Osteocyte (in vitro differentiated cells): ENCODE measurements at places on chromosomes 6 and 20. TPM values are rescaled to one million over a fixed set of nuclear protein-coding genes. Genes with fewer than 3 reads are reported as not detected.

LGSN gene
- 0.29 TPM in 1 of 2 replicates, not detected in the other for total RNA-seq

DNA sequence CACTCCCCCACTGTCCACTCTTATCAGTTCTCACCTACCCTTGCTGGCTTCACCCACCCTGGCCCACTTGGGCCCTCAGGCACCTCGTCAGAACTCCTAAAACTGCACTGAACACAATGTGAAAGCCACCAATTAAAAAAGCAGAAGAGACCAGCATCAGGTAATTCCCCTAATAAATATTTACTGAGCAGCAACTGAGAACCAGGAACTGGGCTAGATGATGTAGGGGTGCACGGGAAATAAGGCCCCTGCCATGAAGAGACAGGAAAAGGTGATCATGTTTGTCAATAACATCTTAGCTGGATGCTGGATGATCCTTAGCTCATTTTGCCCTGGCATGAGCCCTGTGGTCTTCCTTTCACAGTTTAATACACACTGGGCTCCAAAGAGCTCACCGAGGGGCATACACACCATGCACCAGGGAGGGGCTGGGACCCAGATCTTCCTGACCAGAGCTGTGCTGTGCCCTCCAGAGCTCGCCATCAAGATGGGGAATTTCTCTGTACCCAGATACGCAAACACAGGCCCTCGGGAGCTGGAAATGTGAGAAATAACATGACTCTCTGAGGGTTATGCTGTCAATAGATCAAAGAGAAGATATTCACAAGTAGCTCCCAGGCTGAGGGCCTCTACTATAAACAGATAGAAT lies 113.6 kb upstream of the SLC22A16 start:
- H3K36me3 ChIP-seq = no peaks in the 10 kb centered on the region
- DNase-seq = no peak
- H3K4me3 ChIP-seq = no peak overlapping the region
- H3K4me1 ChIP-seq = no peaks in the 10 kb centered on the region
- no peak overlapping the region for H3K27ac ChIP-seq

DNA sequence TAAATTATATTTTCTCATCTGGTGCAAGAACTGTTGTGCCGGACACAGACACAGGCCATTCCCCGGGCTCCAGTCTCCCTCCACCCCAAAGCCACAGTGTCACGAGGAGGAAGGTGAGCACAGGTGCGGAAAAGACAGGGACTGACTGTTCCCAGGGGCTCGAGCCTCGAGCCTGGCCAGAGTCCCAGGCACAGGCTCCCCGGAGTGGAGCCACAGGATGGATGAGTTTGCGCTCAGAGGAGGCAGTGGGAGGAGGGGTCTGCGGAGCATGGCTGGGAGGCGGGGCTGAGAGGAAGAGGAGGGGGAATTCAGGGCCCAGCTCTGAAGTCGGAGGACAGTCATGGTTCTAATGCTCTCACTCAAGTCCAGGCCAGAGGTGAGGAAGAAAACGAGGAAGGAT lies 284.8 kb downstream of the SMOC2 start:
- no peak overlapping the region for H3K27ac ChIP-seq
- peaks cover 7% of the 10 kb centered on the region for H3K4me1 ChIP-seq
- DNase-seq = no peak
- H3K4me3 ChIP-seq = no peak overlapping the region
- no peaks in the 10 kb centered on the region for H3K36me3 ChIP-seq
- H3K27me3 ChIP-seq = peaks cover 5% of the 10 kb centered on the region

DNA sequence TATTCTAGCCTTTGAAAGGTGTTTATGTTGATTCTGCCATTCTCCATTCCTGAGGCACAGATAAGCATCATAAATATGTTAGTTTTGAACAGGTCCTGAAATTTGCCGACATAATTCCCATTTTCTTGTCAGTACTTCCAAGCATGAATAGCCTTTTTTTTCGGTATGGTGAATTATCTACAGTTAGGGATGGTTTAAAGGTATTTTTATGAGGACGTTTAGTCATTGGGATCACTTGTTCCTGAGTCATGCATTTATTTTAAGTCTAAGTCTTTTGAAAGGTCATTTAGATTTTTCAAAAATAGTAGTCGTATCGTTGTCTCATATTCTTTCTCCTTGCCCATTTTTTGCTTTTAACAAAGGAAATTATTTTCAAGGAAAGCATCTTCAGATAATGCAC lies 98.7 kb downstream of the PHACTR3 start:
- H3K4me3 ChIP-seq = no peak overlapping the region
- H3K4me1 ChIP-seq = no peaks in the 10 kb centered on the region
- H3K27me3 ChIP-seq = no peaks in the 10 kb centered on the region
- no peak for DNase-seq
- no peak overlapping the region for H3K27ac ChIP-seq

DNA sequence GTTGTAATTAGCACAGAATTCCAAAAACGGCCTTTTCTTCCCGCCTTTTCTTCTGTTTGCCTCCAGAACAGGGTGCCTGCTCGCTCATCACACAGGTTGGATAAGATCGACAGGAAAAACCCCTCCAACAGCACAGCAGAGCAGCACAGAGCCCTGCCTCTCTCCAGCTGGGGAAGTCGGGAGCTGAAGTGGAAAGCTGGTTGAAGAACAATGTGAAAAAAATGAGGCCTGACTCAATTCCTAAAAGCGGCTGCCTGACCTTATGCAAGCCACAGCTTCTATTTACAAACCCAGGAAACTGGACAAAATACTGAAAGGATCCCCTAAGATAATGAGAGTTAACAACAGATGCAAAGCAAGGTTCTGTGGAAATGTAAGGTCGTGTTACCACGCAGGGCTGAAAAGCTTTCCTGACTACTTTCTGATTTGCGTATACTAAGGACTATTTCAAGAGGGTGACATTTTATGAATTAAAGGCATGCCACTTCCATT lies 116.9 kb downstream of the TTLL2 start:
- peaks cover 41% of the 10 kb centered on the region for H3K27me3 ChIP-seq
- no peak overlapping the region for H3K27ac ChIP-seq
- H3K36me3 ChIP-seq = no peaks in the 10 kb centered on the region
- no peaks in the 10 kb centered on the region for H3K4me1 ChIP-seq
